A549 treated with GW870086 at 1 μM for 4 hours (cell line): ENCODE measurements at places on chromosomes 16 and 17. TPM values are rescaled to one million over a fixed set of nuclear protein-coding genes. Genes with fewer than 3 reads are reported as not detected.

HSD11B2 gene
- 1.3 to 2.1 TPM (median 1.5 TPM) in 5 replicates for total RNA-seq

GLIS2 gene
- total RNA-seq: 19.7 to 28.0 TPM (median 26.5 TPM) in 5 replicates

SPN gene
- not detected in 5 replicates for total RNA-seq

STAC2 gene
- 0.81 to 1.7 TPM (median 1.3 TPM) in 5 replicates for total RNA-seq

CD300E gene
- not detected in 5 replicates for total RNA-seq

HS3ST4 gene
- total RNA-seq: not detected in 5 replicates

MED1 gene
- total RNA-seq: 24.9 to 35.6 TPM (median 30.5 TPM) in 5 replicates

TBX21 gene
- 0.06 to 0.19 TPM (median 0.10 TPM) in 5 replicates for total RNA-seq

GPR179 gene
- total RNA-seq: 0.02 to 0.10 TPM (median 0.03 TPM) in 5 replicates

GAS7 gene
- 0.18 to 0.56 TPM (median 0.45 TPM) in 5 replicates for total RNA-seq

PRR14 gene
- 20.5 to 24.8 TPM (median 22.6 TPM) in 5 replicates for total RNA-seq
